Activated CD4-positive, CD25-positive, alpha-beta regulatory T cell (primary cell): ENCODE measurements at places on chromosomes 12 and 14.

GRCh38 chr12:29208060-29208459 lies 59.0 kb downstream of the FAR2 start:
- no peak for DNase-seq

DNA sequence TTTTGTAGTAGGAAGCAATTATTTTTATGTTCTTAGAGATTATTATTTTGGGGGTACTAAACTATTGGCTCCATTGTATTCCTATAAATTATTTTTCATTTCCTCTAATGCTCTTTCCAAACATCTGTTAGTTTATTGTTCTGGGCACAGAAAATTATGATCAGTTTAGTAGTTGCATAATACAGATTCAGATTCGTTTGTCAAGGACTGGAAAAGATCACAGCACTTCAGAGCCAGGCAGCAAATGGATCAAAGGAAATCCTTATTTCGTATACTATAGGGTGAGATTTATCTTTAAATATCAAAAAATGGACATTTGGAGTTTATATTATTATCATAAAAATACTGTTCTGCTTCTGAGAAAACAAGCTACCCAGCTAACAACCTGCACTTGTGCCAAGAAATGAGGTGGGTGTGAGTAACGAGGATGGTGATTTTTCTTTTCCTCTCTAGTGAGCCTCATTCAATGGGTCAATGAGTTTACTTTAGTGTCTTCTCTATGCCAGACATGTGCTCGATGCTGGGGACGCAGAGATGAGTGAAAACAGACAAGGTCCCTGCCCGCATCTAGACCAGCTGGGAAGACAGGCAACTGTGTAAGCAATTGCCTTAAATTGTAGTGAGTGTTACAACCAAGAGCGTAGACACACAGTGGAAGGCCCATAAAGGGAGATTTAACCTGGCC lies 208.6 kb upstream of the PLXNC1 start:
- no peak for DNase-seq

DNA sequence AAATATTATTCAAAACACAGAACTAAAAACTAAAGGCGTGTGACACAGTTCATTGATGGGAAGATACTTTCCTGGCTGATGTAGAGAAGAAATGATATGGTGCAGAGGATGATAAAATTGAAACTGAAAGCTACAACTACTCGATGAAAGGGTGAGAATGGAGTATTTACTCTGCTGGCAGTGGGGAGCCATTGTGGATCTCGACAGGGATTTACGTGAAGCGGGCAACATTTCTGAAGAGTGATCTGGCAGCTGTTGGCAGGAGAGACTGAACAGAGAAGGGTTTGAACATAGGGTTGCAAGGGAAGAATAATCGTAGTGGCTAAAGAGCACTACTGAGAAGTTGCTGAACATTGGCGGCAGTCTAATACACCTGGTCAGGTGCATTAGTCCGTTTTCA lies 464.9 kb downstream of the PDZRN4 start:
- DNase-seq = no peak

GRCh38 chr12:102811110-102811737 lies 105.8 kb downstream of the PAH start:
- DNase-seq = no peak

GRCh38 chr12:45498645-45499044 lies 230.9 kb upstream of the ARID2 start:
- no peak for DNase-seq

- DNase-seq = no peak
These were observed 660 bp upstream of the HCFC2 start for GRCh38 chr12:104063712-104064030.

DNA sequence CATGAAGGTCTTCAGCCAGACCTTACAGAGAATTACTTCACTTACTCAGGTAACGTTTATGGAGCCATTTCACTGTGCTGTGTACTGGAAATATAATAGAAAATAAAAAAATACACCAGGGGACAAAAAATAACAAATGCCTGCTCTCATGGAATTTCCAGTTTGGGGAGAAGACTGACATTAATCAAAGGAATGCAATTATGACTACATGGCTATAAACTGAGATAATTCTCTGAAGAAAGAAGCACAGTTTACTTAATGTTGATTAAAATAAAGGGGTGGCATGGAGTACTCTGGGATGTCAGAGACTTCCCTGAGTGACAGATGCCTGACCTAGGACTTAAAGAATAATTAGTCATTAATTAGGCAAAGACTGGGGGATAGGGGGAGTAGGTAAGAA lies 59.0 kb downstream of the DENND5B start:
- no peak for DNase-seq

DNA sequence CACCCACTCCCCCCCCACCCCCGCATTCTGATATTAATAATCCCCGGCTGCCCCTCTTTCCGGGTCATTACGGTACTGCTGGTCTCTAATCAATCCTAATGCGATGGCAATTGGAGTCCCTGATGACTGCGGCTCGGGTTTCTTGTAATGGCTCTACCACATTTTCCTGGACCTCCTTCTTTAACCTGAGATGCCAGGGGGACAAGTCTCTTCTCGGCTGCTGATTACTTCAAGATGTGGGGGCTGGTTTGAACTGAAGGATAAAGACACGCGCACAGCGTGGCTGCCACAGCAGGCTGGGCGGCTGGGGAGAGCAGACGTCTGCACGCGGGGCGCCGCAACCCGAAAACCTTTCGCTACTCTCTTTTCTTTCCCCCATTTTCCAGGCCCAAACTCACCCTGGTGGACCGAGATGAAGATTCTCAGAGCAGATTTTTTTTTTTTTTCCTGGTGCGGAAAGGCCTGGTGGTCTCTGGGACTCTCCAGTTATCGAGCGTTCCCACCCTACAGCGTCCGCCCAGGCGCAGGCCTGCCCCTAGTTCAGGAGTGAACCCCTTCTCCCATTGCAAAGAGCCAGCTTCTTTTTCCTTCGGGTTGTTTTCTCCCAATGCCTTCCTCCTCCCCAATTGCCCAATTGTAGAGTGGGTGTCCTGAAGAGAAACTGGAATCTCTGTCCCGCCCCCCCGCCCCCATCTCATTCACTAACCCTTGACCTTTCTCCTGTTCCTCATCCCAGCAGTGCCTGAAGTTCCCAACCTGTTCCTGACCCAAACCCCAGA lies 6.0 kb upstream of the SIX1 start:
- no peak for DNase-seq

DNA sequence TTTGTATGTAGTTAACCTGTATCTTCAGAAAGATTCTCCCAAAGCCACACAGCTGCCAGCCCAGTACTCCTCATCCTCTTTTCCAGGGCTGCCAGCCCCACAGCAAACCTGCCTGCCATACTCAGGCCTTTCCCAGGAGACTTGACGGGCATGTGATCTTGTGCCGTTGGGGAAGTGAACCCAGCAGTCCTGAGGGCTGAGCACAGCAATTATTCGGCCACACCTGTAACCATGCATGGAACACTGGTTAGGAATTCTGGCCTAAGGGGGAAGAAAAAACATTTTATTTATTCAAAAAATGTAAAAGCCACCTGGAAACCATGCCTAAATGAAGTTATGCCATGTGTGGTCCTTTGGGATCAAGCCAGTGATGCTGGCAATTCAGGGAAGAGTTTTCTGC lies 145.3 kb downstream of the GRIN2B start:
- DNase-seq = no peak

GRCh38 chr12:49789992-49790391 lies 38.2 kb downstream of the NCKAP5L start:
- no peak for DNase-seq

GRCh38 chr14:54776361-54777001 lies 126.1 kb downstream of the GCH1 start:
- DNase-seq = no peak

DNA sequence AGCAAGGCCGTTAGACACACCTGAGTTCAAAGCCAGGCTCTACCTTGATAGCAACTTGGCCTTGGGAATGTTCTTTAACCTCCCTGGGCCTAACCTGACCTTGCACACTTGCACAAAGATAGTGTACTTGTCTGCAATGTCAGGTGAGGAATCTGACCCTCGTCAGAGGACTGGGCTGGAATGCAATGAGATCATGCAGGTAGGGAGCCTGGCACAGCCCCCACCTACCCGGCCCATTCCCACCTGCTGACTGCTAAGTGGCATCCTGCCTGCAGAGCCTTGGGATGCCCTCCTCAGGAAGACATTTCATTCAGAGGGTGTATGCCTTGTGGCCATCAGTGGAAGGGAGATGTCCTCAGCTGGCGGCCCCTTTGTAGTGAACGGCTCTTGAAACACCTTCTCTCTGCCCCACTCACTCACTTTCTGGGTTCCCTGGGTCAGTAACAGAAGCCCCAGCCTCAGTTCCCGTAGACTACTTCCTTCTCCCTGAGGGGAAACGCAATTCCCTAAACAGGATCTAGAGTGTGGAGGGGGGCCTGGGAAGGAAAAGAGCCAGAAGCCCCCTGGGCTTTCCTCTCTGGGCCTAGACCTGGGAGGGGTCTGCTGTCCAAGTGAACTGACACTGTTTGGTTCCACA lies 68.0 kb upstream of the DICER1 start:
- no peak for DNase-seq

- no peak for DNase-seq
These were observed 182.9 kb downstream of the EXOC5 start for GRCh38 chr14:57085801-57086200.

GRCh38 chr14:23051141-23052057 lies 5.9 kb downstream of the CDH24 start:
- DNase-seq = no peak

- no peak for DNase-seq
These were observed 5.7 kb upstream of the ATG101 start for GRCh38 chr12:52063981-52064649.

DNA sequence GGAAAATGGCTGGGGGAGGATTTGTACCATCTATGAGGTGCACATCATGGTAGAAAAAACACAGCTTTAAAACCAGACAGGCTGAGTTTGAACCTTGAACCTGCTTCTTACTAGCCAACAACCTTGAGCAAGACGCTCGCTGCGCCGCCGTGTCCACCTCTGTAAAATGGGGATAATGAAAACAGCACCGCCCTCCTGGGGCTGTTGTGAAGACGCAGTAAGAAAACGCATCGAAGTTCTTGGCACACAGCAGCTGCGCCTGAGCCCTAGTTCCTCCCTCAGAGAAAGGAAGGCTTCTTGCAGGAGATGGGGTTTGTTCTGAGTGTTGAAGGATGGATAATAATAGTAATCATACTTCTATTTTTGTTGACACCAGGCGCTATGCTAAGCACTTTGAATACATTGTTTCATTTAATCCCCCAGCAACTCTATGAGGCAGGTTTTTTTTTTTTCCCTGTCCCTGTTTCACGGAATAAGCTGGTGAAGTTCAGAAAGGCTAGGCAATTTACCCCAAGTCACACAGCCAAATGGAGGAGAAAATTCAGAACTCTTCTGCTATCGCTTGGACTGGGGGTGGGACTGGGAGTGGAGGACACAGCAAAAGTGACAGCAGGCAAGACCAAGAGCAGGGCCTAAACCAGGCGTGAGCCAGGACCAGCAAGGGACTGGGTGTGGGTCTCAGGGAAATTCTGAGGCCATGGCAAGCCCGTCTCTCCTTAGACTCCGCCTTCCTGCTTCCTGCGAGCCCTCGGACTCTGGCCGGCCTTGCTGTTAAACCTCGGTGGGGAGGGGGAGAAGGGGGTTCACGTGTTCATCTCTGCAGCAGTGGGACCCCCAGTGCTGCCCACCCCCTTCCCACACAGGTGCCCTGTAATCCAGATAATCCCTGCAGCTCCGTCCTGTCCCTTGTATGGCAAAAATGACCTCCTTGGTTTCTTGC lies 97.5 kb downstream of the LRRC74A start:
- DNase-seq = no peak

DNA sequence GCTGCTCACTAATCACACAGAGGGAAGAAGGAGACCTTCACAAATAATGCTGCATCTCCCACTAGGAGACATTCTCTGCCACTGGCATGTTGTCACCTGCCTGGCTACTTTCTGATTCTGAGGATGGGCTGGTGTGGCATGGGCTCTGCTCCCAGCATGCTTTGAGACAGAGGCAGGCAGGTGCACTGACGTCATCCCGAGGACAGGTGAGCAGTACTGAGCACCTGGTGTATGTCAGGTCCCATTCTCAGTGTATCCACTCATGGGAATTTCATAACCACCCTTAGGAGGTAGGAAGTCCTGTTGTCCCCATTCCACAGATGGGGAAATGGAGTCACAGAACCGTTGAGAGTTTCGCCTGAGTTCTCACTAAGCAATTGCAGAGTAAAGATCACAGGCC lies 597.9 kb downstream of the VRK1 start:
- DNase-seq = no peak

GRCh38 chr14:89284333-89285058 lies 132.5 kb downstream of the FOXN3 start:
- DNase-seq = no peak

DNA sequence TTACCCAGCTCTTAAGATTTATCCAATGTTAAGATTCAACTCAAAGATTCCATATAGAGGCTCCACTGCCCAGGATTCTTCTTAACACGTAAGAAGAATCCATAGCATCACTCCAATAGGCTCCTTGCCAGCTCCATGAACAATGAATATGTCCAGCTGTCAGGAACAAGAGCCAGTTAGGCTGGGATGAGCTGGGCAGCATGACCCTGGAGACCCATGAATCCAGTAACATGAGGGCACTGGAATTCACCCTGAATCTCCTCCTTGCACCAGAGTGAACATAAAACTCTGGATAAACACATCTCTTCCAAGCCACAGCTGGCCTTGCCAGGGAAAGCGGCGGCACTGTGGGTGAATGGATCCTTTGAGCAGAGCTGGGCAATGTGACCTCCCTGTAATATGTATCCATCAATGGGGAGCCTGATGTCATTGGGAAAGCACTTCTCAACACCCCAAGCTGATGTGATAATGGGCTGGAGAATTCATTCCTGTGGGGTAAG lies 24.4 kb upstream of the TC2N start:
- DNase-seq = no peak

DNA sequence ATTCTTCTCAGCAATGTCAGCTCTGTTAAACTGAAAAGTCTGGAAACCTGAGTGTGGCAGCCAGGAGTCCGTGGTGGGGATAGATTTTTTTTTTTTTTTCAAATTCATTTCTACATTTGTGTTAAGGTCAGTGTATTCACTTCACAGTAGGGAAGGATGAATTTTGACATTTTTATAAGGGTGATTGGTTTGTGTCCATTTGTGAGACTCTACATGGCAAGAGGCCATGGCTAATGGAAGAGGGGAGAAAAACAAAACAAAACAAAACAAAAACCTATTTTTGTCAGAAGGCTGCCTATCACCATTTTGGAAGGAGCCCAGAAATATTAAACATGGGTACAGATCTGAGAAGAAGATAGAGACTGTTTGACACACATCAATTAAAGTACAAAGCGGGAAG lies 176.1 kb downstream of the RMST start:
- DNase-seq = no peak

DNA sequence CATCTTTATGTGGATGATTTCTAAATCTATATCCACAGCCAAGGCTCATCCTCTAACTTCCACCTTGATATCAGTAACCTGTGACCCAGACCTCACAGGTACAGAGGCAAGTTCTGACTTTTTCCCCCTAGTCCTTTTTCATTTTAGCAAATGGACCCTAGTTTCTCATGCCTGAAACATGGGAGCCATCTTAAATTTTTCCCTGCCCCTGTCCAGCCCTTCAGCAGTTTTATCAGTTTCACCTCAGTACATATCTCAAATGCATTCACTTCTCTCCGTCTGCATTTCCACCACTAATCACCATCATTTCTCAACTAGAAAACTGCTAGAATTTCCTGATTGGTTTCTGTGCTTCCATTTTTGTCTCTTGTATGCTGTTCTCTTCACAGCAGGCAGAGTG lies 79.3 kb downstream of the DIP2B start:
- no peak for DNase-seq

GRCh38 chr14:100649173-100649519 lies 61.9 kb upstream of the BEGAIN start:
- no peak for DNase-seq
